Activated CD8-positive, alpha-beta memory T cell treated with anti-CD3 and anti-CD28 coated beads for 48 hours (primary cell): ENCODE measurements at places on chromosomes 1 and 21.

DNA sequence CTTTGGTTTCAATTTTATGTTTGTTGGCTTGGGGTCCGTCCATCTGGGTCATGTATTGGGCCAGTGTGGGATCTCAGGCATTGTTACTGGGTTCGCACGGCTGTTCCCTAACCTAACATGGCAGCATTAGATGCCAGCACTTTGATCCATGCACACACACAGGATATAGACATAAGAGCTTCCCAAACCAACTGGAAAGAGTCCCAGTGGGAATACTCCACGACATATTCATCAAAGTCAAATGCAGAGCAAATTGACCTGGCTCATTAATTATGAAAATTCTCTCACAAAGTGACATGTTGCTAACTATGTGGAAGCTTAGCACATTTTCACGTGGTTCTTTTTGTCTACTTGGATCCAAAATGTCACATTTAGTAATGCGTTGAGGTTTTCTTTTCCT lies 130.4 kb downstream of the SETD4 start:
- DNase-seq, result no peak

DNA sequence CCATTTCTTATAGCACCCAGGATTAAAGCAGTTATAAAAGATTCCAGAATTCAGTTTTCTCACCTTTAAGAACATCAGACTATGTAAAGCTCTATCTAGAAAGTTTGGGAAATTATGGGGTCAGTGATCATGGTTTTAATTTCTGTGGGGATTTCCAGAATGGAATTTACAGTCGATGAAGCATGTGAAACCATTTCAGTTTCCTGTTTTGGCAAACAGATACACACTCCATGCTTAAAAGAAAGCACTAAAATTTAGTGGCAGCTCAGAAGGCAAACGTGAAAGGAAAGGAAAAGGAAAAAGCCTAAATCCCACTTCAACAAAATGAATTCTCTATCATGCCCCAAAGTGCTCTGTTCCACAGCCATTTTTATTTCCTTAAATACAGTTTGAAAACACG lies 60.4 kb downstream of the FYB2 start:
- DNase-seq, result no peak

- no peak for DNase-seq
Observed at GRCh38 chr21:38205940-38206339, 50.9 kb upstream of the KCNJ15 start.

- peak; percentile 90 for DNase-seq
Observed at GRCh38 chr1:109548321-109549267, at the start of gene GNAI3. Gene GNAI3, plus strand, starts transcription at chr1:109548615. Its CDS starts 106 bp downstream, at chr1:109548721.

- DNase-seq, result no peak
Observed at GRCh38 chr1:172154551-172154950, 265.9 kb upstream of the C1orf105 start.

GRCh38 chr1:60367532-60367931 lies 294.0 kb upstream of the C1orf87 start:
- DNase-seq, result no peak

DNA sequence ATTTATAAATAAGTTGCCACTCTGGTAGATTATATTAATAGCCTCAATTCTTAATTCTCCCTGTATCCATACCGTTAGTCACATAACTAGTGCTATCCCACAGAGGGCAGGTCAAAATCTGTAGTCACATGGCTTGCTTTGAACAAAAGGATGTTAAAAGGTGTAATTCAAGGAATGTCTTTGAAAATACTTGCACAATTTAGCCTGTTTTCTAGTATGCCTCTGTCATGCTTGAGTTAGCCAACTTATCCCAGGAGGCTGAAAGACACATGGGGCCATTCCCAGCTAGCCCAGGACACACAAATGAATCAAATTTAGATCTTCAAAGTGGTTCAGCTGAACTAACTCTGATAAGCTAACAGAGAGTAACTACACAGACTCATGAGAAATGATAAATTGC lies 758.5 kb upstream of the NEGR1 start:
- no peak for DNase-seq

GRCh38 chr21:36156815-36157670 lies at the start of gene DOP1B:
Gene DOP1B, plus strand, starts transcription at chr21:36156824. Its CDS starts 7,910 bp downstream, at chr21:36164734.
- no peak for DNase-seq

DNA sequence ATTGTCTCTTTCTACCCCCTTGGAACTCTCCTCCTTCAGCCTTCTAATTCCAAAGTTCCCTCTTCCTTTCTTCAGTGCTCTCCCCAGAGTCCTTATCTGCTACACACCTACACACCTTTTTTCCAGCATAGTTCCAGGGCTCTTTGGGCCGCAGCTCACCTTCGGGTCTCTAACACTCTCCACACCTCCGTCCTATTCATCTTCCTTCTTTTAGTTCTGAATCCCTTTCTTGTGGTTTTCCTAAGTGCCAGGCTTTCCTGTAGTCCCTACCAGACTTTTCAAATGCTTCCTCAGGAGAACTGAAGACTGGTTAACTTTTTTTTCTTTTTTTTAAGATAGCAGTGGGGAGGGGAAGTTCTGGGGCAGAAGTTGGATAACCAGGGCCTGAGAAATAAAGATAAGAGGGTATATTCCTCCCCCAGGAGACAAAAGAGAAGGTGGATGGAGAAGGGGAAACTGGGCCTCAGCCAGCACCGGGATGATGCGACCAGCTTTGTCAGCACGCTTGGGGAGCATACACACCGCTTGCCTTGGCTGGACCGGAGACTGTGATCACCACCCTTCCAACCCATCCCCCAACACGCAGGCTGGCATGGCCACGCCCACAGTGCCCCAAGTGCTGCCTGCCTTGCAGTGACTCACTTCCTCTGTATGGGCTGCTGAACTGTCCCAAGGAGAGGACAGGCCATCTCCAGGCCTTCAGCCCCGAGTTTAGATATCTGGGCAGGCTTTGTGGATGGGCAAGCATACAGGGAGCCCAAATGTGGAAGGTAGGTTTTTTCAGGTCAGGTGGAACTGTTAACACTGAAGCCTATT lies 2.5 kb upstream of the CERS2 start:
- DNase-seq, result peak; percentile 57

GRCh38 chr1:154479764-154480421 lies 22.1 kb upstream of the TDRD10 start:
- peak; percentile 35 for DNase-seq

DNA sequence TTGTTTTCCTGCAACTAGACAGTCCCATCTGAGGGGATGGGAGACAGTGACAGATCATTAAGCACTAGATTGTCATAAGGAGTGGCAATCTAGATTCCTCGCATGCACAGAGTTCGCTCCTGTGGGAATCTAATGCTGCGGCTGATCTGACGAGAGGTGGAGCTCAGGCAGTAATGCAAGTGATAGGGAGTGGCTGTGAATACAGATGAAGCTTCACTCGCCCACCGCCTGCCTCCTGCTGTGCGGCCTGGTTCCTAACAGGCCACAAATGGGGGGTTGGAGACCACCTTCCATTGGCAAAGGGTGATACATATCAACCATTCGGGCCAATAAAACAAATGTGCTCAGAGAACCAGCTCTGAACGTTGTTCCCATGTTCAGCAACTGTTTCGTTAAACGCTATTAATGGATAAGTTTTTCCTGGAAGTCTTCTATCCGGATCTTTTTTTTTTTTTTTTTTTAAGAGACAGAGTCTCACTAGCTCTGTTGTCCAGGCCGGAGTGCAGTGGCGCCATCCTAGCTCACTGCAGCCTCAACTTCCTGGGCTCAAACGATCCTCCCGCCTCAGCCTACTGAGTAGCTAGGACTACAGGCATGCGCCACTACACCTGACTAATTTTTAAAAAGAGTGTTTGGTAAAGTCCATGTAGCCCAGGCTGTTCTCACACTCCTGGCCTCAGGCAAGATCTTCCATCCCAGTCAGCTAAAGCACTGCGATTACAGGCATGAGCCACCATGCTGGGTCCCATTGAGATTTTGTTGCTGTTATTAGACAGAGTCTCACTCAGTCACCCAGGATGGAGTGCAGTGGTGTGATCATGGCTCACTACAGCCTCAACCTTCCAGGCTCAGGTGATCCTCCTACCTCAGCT lies 8.7 kb upstream of the RSRP1 start:
- DNase-seq, result no peak

DNA sequence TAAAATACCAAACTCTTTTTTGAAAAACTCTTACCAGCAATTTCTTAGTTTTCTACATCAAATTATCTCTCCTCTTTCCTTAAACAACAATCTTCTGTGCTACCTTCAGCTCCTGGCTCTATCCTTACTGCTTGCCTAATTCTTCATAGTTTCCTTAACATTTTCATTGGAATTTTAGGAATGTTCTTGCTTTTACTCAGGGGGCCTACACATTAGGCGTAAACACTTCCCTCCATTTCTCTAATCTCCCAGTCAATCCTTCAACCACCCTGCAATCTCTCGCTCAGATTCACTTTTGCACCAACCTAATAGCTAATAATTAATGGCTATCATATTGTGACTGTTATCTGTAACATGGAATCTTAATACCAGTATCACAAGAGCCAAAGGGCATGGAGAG lies 50.1 kb downstream of the ADAMTS5 start:
- DNase-seq, result no peak

- no peak for DNase-seq
Observed at GRCh38 chr1:116466810-116467557, 93.9 kb downstream of the ATP1A1 start.

GRCh38 chr1:24558455-24558854 lies 2.6 kb downstream of the NCMAP start:
- no peak for DNase-seq

- no peak for DNase-seq
Observed at GRCh38 chr1:44681905-44682882, 7.7 kb downstream of the ARMH1 start.

- DNase-seq, result no peak
Observed at GRCh38 chr1:85189120-85189519, 11.7 kb downstream of the SYDE2 start.

- no peak for DNase-seq
Observed at GRCh38 chr1:207628776-207629175, 16.2 kb upstream of the CR1L start.

GRCh38 chr21:23690316-23690715 lies 1917.0 kb downstream of the MRPL39 start:
- DNase-seq, result no peak

- no peak for DNase-seq
Observed at GRCh38 chr1:188281921-188282320, 1453.2 kb downstream of the PLA2G4A start.

GRCh38 chr1:240004086-240004749 lies 87.5 kb upstream of the FMN2 start:
- no peak for DNase-seq

DNA sequence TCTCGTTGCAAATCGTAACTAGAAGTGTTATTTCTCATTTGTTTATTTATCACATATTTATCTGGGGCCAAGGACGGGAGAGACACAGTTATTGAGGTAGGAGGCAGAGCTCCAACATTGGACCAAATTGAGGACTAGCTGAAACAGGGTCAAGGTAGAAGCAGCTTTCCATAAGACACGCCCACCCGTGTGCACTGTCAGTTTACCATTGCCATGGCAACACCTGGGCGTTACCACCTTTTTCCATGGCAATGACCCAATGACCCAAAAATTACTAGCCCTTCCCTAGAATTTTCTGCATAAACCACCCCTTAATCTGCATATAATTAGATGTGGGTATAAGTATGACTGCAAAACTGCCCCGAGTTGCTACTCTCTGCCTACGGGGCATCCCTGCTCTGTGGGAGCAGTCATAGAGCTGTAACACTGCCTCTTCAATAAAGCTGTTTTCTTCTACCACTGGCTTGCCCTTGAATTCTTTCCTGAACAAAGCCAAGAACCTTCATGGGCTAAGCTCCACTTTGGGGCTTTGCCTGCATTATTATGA lies 72.7 kb downstream of the FBXO2 start:
- DNase-seq, result no peak

GRCh38 chr1:9084906-9085305 lies 15.5 kb upstream of the SLC2A5 start:
- DNase-seq, result no peak

- no peak for DNase-seq
Observed at GRCh38 chr1:80633947-80634706, 1166.6 kb upstream of the ADGRL2 start.

DNA sequence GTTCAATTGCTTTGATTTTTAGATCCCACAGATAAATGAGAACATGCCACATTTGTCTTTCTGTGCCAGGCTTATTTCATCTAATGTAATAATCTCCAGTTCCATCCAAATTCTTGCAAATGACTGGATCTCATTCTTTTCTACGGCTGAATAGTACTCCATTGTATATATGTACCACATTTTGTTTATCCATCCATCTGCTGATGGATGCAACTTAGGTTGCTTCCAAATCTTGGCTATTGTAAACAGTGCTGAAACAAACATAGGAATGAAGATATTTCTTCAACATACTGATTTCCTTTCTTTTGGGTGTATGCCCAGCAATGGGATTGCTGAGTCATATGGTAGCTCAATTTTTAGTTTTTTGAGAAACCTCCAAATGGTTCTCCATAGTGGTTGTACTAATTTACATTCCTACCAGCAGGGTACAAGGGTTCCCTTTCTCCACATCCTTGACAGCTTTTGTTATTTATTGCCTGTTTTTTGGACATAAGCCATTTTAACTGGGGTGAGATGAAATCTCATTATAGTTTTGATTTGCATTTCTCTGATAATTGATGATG lies 344.4 kb downstream of the KCTD3 start:
- no peak for DNase-seq

GRCh38 chr1:33470495-33471012 lies 1.9 kb upstream of the ZSCAN20 start:
- no peak for DNase-seq
